ENCODE measurements at places on chromosomes 7 and 10. TPM values are rescaled to one million over a fixed set of nuclear protein-coding genes. Genes with fewer than 3 reads are reported as not detected.

DNA sequence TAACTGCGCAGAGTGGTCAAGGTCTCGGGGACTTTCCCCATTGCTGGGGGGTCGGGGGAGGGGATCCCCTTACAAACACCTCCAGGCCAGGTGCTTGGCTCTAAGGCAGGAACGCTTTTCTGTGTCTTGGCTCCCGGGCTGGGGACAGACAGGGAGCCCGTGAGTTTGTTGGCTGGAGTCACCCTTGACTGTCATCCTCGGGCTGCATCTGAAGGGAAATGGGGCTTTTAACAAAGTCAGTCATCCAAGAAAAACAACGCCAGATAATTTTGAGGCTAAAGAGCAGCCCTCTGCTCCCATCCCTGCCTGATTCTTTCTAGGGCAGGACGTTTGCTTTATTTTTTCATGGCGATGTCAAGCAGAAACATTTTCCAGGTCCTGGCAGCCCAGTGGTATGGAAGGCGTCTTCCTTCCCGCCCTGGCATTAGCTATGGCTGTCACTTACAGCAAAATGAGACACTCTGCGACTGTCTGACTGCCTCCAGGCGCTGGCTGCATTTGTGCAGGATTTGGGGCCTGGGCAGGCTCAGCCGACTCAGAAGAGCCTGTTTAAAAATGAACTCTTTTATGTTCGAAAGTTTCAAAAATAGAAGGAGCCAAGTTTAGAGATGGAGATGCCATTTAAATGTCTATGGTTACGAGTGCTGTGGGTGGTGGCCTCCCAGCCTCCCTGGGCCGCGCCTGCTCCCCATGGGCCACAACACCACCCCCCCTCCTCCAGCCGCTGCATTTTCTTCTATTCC lies 54.7 kb upstream of the TNS3 start:
- no peak for DNase-seq

GRCh38 chr10:117699436-117700075 lies 157.0 kb downstream of the EMX2 start:
- DNase-seq, result no peak

DNA sequence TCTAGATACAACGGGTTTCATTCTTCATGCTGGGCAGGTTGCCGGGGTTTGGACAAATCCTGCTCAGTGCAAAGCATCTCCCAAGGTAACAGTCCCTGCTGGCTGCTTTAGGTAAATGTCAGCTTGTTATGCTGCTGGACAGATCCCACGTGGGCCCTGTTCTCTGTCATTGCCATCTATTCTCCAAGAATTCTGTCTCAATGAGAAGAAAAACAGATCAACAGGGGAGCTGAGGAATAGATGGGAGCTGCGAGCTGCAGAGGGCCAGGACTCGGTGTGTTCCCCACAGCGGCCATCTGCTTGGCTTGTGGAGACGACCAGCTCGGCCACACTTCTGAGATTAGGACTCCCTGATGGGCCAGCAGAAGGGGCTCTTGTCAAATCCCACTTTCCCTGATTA lies 235.2 kb downstream of the DPP6 start:
- no peak for DNase-seq

DNA sequence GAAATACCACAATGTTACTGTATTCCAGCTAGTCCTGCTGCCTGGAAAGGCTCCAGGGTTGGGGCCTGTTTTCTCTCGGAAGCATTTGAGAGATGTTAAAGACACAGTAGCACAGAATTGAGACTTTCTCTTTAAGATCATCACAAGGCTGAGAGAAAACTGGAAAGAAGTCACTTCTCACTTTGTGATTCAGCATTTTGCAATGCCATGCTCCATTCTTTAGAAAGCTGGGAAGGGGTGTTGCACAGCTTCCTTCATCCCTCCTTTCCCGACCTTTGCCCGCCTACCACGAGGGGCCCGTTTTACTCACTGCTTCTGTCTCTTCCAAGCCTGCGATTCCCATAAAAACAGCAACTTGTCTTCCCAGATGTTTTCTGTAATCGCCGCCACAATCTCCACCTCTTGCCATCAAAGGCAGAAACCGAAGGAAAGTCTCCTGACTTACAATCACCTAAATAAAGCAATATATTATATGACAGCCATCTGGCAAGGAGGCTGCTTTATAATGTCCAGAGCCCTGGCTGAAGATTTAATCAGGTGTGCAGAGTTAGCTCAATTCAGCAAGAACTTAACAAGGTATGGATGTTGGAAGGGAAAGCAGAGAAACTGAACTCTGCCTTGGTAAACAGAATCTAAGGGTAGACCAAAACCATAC lies 18.9 kb downstream of the NOD1 start:
- no peak for DNase-seq

GRCh38 chr10:51867956-51868355 lies 168.6 kb upstream of the CSTF2T start:
- no peak for DNase-seq

GAD2 gene
- not detected for total RNA-seq

MYL7 gene
- not detected for total RNA-seq
